ENCODE measurements at places on chromosomes 6 and 20.

GRCh38 chr6:79869184-79869583, 78.2 kb downstream of the ELOVL4 start:
- DNase-seq, result no peak

DNA sequence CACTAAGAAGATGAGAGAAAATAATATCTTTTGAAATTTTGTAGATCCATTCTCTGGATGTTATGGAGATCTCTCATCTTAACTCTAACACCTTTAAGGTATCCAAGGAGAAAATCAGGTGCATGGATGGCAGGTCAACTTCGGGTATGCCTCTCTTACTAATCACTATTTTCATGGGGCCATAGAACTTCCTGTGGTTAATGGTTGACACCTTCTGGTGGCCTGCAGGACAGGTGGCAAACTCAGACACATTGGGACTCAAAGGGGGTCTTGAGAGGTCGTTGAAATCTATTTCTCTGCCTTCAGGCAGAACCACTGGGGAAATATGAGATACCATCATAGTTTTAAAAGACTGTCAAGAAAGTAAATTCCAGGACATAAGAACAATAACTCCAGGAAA, 76.5 kb downstream of the ADAT2 start:
- no peak for DNase-seq

GRCh38 chr6:17707371-17707651, 586 bp upstream of the NUP153 start:
- no peak for DNase-seq

DNA sequence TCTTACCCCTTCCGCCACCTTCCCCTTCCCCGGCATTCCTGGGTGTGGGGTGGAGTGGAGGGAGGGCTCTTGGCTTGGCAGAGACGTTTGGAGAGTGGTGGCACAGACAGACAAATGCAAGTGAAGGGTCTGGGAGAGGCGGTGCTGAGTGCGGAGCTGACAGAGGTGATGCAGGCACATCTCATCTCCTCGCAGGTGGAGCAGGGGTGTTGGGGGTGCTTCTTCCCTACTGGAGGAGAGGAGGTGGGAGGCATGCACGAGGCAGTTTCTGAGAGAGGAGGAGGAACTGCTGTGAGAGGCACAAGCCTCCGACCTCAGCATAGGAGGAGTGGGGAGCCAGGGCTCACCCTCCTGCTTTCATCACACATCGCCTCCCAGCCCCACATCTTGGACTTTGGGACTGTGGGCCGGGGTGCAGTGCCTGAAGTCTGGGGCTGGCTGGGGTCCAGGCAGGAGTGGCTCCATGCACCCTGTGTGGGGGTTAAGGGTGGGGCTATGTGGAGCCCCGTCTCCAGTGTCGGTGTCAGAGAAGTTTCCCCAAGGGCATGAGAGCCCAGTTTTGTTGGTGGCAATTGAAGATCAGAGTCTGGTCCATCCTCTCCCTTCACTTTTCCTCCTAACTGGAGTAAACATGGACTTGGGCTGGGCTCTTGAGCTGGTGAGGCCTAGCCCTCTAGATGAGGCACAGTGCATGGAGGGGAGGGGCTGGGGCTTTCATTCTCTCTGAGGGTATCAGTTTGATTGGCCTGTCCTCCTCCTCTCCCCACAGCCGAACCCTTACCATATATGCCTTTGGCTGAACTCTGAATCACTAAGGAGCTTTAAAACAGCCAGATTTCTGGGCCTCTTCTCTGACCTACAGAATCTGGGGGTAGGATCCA, 20.2 kb upstream of the SLC22A7 start:
- DNase-seq, result no peak

GRCh38 chr6:88246654-88247053, 80.5 kb upstream of the CNR1 start:
- no peak for DNase-seq

DNA sequence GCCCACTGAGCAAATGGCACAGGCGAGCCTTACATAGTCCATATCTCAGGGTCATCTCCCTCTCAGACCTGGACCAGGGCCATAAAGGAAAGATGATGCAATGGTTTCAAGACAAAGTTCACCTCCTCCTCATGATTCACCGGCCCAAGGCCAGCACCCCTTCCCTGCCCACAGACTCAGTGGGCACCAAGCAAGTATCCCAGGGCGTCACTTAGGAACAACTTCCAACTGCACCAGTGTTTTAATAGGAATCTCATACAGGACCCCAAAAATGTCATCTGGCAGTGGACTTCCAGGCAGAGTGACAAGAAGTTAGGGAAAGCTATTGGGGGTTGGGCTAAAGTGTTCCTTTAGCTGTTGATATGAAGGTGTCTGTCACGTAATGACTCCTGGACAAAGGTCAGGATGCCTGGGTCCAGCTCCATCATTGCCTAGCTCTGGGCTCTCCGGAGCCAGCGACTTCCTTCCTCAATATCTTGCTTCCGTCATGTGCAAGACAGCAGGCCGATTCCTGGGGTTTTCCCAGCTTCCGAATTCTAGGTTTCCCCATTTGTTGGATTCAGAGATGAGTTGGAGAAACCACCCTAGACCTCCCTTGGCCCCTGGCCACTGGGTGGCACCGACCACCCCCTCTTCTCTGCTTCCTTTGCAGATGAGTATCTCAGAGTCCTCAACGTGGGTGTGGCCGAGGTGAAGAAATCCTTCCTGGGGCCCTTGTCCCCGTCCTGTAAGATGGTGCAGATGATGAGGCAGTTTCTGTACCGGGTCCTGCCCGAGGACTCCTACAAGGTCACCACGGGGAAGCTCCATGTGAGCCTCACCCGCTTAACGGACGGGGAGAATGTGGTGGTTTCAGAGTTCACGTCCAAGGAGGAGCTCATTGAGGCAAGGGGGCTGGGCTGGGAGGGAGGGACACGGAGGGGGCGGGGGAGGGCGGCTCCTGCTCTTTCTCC, 21.1 kb downstream of the PNPLA1 start:
- DNase-seq, result no peak
